MV-4-11 (cell line): ENCODE measurements at places on chromosomes 13 and 19.

GRCh38 chr13:100547791-100548201, 40.8 kb downstream of the GGACT start:
- no peak for DNase-seq

DNA sequence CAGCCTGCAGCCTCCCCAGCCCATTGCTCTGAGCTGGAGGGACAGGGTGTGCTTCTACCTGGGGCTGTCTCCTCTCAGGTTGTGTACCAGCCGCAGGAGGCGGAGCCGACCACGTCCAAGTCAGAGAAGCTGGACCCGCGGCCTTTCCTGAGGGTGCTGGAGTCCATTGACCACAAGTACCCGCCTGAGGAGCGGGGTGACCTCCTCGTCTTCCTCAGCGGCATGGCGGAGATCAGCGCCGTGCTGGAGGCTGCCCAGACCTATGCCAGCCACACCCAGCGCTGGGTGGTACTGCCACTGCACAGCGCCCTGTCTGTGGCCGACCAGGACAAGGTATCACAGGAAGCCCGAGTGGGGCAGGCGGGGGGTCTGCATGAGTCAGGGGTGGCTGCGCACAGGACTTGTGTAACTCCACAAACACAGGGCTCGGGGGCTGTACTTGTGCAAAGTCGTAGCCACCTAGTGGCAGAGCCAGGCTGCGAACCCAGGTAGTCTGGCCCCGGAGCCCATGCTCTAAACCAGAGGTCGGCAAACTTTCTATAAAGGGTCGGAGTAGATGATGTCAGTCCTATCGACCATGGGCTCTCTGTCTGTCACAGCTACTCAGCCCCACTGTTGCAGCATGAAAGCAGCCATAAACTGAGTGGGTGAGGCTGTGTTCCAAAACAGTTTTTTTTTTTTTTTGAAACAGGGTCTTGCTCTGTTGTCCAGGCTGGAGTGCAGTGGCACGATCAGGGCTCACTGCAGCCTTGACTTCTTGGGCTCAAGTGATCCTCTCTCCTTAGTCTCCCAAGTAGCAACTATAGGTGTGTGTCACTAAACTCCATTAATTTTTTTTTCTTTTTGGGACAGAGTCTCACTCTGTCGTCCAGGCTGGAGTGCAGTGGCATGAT, 8.9 kb downstream of the DHX34 start:
- no peak for DNase-seq

DNA sequence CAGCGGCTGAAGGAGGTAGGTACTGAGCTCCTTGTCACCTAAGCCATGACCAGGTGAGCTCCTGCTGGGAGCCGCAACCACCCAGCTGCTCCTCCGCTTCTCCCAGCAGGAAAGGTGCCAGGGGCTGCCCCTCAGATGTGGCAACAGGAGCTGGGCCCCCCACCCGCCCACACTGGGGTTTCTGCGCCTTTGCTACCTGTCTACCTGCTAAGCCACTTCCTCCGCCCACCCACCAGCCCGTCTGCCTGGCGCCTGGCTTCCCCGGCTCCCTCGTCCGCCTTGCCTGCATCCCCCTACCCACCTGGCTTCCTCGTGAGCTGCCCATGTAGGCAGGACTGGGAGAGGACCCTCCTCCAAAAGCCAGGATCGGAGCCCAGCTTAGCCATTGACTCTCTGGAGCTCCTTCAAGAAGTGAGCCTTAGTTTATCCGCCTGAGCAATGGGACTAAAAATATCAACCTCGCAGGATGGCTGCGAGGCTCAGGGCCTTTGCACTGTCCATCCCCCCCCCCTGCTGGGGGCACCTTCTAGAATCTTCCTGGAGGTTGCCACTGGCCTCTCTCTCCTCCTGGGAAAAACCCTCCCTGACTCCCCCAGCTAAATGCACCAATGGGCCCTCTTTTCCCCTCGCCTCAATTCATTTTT, 55.8 kb upstream of the KLF2 start:
- no peak for DNase-seq

- no peak for DNase-seq
Measured at GRCh38 chr13:77696879-77697216, 639 bp upstream of the SLAIN1 start.

DNA sequence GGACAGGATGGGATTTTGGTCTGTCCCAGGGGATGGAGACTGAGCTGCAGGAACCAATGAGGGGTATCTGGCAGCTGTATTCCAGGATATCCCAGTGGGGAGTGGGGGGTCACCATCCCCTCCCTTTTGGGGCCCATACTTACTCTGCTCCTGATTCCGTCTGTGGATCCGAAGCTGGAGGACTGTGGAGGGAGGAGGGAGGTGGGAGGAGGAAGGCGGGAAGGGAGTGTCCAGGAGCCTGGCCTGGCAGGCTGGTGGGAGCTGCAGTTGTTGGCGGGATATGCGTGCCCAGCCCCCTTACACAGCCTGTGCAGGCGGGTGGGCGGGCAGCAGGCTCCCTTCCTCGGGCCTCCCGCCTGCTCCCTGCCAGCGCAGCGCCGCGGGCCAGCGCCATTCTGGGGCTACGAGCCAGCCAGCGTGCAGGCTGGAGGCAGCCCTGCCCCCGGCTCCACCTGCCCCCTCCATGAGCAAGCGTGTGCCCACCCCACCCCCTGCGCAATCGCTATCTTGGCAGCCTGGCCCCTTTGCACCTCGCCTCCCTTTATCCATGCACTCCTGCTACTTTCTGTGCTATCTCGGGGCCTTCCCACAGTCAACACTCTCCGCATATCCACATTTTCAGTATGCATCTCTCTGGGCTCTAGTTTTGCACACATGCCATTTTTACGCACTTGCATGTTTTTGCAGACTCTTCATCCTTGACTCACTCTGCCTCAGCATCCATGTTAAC, 2.8 kb downstream of the MAMSTR start:
- DNase-seq = no peak

DNA sequence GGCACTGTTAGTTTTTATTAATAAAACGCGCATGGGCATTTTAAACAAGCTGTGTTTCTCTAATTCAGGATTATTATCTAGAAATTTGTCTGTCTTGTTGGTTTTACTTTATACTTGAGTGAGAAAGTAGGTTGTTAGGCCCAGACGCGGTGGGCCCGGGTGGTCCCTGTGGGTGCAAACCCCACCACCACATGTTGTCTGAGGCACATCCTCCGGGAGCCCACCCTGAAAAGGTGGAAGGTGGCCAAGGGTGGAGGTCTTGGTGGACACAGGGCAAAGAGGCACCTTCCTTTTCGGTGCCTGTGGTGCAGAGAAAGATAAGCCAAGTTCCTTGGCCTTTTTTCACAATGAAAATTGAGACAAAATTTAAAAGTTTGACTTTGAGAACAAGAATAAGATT, 16.6 kb downstream of the ATP4B start:
- DNase-seq = no peak

GRCh38 chr19:38125238-38125637, 98.8 kb downstream of the DPF1 start:
- DNase-seq = no peak

DNA sequence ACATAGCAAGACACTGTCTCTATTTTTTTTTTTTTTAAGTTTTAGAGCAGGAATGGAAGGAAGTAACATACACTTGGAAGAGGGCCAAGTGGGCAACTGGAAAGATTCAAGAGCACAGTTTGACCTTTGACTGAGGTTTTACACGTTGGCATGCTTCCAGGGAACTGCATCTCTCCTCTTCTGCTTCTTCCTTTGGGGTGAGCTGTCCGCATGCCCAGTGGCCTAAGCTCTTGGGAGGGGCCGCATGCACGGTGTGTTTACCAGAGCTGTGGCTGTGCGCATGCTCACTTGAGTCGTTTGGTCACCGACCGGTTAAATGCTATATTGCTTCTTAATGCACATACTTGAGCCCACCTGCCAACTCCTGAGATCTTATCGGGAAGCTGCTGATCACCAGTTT, 727.7 kb downstream of the UQCRFS1 start:
- peak; percentile 91 for DNase-seq

GRCh38 chr19:46373491-46374359, 26.8 kb downstream of the PPP5C start:
- DNase-seq = no peak

DNA sequence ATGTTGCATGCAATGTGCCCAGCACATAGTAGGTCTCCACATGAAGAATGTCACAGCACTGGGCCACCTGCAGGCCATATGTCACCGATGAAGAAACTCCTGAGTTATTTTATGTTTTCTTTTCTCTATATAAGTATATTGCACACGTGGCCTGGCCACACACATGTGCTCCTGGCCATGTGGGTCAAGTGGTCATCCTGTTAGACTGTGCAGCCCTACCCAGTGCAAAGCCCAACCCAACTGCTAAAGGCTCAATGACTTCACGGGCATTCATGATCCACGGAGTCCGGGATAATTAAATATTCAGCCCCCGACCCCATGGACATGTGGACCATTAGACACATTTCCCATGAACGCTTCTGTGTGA, 163.2 kb downstream of the TEX29 start:
- no peak for DNase-seq

- DNase-seq = no peak
Measured at GRCh38 chr19:49567861-49568441, 12.4 kb downstream of the NOSIP start.

DNA sequence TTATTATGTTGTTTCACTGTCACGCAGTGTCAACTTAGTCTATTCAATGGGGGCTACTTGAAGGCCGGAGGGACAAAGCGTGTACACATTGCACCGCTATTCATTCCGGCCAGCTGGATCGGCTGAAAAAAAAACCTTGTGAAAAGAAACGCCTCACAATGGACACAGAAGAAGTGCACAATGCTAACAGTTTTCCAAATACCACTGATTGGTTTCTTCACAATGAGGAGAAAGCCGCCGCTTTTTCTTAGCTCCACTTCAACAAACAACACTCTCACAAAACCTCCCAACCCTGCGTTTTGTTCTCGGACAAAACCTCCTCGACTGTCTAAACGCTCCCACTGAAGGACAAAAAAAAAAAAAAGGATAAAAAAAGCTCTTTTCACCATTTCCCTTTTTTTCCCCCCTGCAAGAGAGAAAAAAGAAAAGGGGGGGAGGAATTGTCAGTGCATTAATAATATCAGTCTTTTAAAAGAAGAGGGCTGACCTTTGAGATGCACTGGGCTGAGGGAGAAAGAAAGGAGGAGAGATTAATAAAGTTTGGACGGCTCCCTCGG, 5.4 kb downstream of the SOX21 start:
- DNase-seq = no peak
